Fibroblast of the aortic adventitia (primary cell): ENCODE measurements at places on chromosomes 3 and 15. TPM values are rescaled to one million over a fixed set of nuclear protein-coding genes. Genes with fewer than 3 reads are reported as not detected.

DNA sequence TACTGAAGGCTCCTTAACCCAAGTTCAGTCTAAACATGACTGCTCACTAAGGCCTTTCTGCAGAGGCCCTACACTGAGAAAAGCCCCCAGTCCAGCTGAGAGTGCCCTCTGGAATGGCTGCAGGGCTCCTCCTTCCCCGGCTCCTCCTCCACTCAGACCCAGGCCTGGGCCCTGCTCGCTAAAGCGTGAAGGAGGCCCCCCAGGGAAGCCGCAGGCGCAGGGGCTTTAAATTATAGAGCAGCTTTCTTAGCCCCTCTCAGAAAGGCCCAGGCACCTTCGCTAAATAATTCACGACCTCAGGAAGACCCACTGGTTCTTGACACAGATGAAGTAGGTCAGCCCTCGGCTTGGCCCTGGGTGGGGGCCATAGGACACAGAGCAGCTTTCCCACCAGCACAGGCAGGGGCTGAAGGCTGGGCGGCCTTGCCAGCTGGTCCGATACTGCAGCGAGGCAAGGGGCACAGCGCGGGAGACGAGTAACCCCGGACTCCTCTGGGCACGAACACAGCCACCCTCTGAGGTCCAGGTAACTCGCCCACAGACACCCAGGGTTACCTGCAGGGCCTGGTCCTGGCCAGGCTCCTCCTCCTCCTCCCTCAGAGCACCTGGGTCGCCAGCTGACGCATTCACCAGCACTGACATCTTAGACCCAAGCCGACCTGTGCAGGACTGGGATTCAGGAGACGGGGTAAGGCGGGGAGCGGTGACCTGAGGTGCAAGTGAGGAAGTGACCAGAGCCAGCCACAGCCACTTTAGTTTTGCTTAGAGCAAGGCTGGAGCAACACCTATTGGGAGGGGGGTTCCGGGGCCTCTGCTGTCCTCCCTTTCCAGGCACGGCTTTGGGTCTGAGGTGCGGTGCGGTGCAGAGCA, 36.9 kb downstream of the RBPMS2 start:
- no peak for DNase-seq

GRCh38 chr3:13013151-13013561, 60.1 kb downstream of the IQSEC1 start:
- no peak for DNase-seq

DNA sequence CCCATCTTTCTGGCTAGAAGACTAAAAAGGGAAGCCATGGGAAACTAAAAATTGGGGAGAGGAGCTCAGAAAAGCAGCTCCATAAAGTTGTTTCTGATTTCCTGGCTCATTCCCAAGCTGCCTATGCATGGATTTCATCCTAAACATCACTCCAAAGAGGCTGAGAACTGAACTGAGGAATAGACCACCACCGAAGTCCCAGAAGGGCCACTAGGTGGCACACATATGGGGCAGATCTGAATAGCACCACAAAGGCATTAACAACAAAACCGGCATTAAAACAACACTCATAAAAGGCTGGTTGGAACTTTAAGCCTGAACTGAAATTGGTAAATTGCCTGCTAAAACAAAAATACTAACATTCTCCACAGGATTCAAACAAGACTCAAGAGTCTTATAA, 106.3 kb downstream of the PLD1 start:
- peak; percentile 54 for DNase-seq

VEPH1 gene
- 27.4 and 152 TPM in 2 replicates for total RNA-seq

RFTN1 gene
- 47.7 and 54.7 TPM in 2 replicates for total RNA-seq

DNA sequence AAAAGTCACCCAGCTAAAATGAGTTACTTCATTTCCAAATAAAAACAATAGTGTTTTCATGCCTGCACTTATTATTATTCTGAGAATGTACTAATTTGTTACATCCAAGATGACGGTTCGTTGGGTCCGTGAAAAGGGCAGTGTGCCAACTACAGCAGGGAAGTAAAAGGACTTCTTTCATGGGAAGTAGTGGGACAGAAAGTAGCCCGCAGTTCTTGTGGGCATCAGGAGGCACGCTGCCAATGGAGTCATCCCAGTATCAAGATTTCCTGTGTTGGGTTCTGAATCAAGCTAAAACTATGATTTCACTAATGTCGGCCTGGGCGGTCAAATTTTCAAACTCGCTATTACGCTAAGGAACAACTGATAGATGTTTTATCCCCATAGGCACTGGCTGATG, 254.5 kb upstream of the SOX2 start:
- DNase-seq: peak; percentile 22

DNA sequence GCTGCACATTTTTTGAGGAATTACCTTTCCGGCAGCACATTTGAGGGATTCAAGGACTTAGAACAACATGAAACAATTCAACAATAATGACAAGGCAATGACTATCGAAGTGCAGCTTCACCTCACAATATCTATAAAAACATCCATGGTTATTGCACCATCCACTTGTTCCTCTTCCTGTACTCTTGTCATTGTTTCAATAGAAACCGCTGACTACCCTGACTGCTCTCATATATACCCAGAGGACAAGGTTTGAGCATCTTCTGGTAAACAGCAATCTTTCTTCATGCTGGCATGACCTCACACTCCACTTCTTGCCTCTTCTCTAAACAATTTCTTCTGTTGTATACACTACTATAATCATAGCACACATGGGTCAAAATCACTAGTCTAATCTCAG, 864.9 kb downstream of the FHIT start:
- no peak for DNase-seq

DNA sequence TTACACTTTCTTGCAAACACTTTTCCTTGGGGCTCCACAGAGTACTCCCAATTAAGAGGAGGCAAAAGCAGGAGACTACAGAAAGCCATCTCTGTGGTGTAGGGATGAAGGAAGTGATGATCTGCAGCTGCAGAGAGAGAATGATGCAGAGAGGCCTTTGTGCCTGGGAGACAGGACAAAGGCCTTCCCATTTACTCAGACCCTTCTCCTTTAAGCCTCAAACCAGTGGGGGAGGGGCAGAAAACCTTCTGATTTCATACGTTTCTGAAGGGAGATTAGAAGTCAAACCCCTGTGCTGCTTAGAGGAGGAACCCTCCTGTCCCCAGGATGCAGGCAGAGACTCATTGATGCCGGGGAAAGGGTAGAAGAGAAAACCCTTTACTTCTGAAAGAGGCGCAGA, 130.8 kb downstream of the NEO1 start:
- DNase-seq: no peak

PSTPIP1 gene
- 0.18 TPM in 1 of 2 replicates, not detected in the other for total RNA-seq

VGLL3 gene
- 38.8 and 47.4 TPM in 2 replicates for total RNA-seq

SLC22A13 gene
- total RNA-seq: 0.45 TPM in 1 of 2 replicates, not detected in the other

- peak; percentile 91 for DNase-seq
Observed at GRCh38 chr15:83871808-83872559, 218.1 kb downstream of the ADAMTSL3 start.

U2SURP gene
- 99.1 and 128 TPM in 2 replicates for total RNA-seq

SERPINI2 gene
- total RNA-seq: not detected in 2 replicates

DNA sequence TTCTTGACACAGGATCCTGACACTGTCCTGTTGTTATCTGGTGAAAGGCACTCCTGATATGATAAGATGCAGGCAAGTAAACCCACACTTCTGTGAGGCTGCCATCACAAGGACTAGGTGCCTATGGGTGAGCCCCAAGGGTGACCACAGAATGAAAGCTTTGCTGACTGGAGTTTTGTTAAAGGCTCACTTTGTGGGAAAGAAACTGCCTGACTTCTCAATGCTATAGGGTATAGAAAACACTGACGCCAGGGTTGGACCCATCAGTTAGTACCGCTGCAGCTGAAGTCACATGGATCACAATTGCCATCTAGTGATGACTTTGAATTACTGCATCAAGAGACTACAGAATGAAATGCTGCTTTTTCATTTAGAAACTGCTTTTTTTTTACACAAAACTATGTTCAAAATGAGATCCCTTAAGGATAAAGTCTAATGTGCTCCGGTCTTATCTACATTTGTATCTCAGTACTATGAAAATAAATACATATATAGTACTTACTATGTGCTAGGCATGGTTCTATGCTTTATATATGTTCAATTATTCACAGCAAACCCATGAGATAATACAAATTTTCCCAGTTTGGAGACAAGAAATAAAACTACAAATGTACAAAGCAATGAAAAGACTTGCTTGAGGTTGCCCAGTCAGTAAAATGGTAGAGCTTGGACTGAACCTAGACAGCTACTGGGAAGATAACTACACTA, 64.2 kb upstream of the CMSS1 start:
- DNase-seq: peak; percentile 94

DNA sequence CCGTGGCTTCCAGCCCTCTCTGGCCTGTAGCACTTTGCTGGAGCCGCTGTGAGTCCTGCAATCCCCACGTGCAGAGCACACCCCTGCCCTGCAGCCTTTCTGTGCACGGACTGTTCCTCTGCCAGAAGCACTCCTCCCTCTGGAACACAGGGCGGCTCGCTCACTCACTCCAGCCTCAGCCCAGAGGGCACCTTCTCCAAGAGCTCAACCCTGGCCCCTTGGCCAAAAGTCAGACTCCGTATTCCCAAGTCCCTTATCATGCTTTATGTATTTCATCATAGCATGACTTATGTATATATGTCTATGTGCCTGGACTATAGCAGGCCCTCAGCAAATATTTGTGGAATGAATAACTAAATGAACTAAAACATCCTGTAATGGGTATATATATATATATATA, 63.2 kb downstream of the ASB7 start:
- peak; percentile 94 for DNase-seq

DNA sequence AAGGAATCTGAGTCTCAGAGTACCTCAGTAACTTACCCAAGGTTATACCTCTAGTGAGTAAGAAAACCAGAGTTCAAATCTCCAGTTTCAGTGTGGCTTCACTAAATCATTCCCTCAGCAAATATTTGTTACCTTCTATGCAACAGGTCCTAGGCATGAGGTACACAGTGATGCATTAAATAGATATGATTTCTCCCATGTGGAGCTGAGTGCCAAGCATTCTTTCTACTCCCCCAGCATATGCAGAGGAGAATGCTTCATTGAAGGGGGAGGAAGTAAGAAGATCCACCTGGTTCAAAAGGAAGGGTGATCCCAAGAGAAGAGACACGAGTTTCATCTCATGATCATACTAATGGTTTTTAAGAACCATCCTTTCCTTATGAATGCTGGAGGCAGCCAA, 6.8 kb upstream of the MTHFS start:
- DNase-seq: no peak

- DNase-seq: peak; percentile 94
Observed at GRCh38 chr15:49242820-49243219, 72.8 kb downstream of the GALK2 start.
